M059J (cell line): ENCODE measurements at places on chromosomes 3 and 15.
A peak's percentile ranks its signal among the peaks of the same experiment; 100 is the strongest.

GRCh38 chr3:9406856-9407626 is 9.6 kb downstream of the SETD5 start:
- DNase-seq, result no peak

- DNase-seq, result no peak
These were observed 82.8 kb downstream of the SEC22A start for GRCh38 chr3:123284399-123285010.

GRCh38 chr3:70150599-70150998 is 151.1 kb downstream of the SAMMSON start:
- no peak for DNase-seq

DNA sequence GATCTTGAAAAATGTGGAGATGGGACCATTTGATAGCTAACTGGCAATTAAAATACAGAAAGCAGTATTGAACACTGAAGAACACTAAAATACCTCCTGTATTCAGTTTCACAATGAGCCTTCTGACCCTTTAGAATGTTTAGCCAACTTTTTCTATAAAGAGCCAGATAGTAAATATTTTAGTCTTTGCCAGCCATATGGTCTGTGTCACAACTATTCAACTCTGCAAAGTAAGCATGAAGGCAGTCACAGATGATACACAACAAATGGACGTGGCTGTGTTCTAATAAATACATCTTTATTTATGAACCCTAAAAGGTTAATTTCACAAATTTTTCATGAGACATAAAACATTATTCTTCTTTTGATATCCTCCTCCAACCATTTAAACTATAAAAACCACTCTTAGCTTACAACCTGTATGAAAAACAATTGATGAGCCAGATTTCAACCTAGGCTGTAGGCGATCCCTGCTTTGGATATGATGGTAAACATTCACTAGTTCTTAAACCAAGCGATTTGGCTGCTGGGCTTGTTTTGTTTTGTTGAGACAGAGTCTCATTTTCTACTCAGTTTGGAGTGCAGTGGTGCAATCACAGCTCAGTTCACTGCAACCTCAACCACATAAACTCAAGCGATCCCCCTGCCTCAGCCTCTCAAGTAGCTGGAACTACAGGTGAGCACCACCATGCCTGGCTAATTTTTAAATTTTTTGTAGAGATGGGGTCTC is 13.6 kb upstream of the CSPG5 start:
- no peak for DNase-seq

GRCh38 chr3:116743062-116743461 is 33.5 kb downstream of the TUSC7 start:
- DNase-seq, result no peak

- DNase-seq, result no peak
These were observed 546.9 kb downstream of the RBMS3 start for GRCh38 chr3:29827756-29828155.

GRCh38 chr3:33904730-33905129 is 106.3 kb downstream of the PDCD6IP start:
- no peak for DNase-seq

- DNase-seq, result no peak
These were observed 312.1 kb downstream of the ARRDC4 start for GRCh38 chr15:98272625-98273024.

DNA sequence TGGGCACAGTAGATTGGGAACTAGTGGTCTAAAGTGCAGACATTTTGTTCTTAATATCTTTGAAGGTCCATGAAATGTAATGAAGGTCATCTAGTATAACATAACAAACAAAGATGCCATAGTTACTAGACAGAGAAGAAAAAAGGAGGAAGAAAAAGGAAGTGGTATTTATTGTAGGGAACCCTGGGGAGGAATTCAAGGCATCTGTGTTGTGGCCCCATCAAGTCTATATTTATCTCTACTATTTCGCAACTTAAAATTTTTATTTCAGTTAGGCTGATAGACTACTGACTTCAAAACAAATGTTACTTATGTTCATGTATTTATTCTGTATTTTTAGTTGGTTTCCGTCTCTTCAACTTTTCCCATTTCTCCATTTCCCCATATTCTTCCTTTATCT is 48.9 kb upstream of the ZDHHC23 start:
- DNase-seq, result peak; percentile 64

GRCh38 chr3:152314677-152315353 is 46.1 kb downstream of the MBNL1 start:
- DNase-seq, result no peak

DNA sequence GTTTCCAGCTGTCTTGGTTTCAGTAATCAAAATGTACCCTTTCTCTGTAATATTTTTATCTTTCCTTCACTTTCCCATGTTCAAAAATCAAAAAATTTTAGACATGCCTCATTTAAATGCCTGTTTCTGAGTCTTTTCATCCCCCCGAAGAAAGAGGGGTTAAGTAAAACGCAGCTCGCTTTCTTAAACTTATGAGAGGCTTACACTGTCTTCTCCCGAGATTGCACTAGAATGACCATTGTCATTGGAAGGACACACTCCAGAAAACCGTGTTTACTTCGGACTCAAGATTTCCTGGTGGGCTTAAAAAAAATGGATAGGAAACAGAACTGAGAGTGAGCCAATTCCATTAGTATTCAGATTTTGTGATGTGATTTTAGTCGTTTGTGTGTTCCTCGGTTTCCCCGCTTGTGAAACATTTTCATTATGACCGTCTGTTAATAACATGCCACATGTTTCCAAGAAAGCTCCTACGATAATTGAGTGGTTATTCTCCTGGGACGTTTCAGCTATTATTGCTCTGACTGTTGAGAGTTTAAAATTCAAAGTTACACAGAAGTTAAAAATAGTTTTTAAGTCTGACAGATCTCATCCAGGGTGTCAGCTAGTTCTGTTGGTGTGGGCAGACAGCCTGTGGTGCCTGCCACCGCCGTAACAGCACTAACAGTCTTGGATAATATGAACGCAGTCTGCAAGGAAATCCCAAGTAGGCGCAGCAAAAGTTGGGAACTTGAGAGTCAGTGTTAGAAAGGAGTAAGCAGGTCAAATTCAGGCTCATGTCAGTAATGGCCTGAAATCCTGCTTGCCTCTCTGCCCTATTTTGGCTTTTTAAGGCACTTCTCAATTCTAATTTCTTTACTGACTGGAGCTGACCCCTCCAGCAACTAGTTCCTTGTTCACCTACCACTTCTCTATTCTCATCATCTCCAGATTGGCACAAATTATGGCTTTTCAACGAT is 1.5 kb downstream of the CRYBG3 start:
- peak; percentile 15 for DNase-seq

DNA sequence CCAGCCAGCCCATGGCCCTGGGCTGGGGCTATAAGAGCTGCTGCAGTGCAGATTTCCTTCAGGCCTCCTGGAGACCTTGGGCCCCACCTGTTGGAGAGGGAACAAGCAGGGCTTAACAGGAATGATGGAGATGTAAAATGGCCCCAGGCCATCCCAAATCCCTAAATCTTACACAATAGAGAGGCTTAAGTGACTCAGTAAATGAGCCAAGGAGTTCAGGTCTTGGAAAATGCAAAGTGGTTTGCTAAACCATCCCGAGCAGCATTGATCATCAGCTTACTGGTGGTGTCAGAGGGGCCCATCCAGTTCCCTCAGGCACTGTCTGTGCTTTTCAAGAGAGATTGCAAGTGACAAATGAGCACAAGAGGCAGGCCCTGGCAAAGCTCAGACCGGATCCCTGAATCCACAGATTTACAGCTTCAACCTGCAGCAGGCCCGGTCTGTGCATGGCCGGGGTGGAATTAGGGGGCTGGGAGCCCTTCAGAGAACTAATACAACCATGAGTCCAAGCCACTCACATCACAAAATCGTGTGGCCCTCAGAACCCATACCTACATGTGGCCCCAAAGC is 325.4 kb downstream of the UACA start:
- peak; percentile 65 for DNase-seq

DNA sequence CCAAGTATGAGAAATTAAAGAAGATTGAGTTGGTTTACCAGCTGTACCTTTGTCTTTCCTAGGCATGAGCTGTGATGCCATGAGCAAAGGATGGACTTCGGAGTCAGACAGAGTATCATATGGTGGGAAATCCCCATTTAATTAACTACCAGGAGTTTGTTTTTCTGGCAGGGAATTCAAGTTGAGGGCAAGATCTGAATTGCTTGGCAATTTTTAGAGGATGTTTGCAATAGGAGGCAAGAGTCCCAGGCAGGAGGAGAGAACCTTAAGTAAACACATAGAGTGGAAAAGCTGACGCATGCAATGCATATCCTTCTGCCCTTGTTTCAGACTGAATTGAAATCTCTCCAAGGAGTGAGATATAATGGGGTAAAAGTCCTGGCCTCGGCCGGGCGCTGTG is 569.7 kb upstream of the MDFIC2 start:
- peak; percentile 6 for DNase-seq

- peak; percentile 16 for DNase-seq
These were observed 22.5 kb downstream of the LRRN1 start for GRCh38 chr3:3821777-3822176.

- DNase-seq, result peak; percentile 90
These were observed 1.3 kb downstream of the MED12L start for GRCh38 chr3:151086484-151087456.

GRCh38 chr15:56602253-56602652 is 131.1 kb downstream of the ZNF280D start:
- DNase-seq, result no peak

DNA sequence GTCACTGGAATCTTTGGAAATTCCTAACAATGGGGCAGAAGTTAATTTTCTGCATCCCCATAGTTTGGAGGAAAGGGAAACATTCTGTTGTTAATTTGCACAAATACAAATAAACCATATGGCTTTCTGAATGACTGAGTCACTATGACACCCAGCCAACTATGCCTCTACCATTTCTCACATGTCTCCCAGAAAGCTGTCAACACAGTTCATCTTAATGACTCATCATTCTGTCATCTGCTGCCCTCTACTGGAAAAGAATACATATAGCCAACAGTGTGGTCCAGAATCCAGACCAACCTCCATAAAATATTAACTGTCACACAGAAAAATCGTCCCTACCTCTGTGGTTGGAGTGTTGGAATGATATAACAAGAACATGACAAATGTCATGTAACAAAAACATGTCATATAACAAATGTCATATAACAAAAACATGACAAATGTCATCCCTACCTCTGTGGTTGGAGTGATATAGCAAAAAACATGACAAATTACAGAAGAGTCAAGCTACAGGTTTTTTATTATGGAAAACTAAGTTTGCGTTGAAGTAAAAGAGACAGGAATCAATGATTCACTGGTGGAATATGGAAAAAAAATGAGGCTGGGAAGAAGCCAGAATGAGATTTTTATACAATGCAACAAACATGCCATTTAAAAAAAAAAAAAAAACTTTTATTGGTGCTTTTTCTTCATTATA is 47.7 kb upstream of the GYG1 start:
- DNase-seq, result peak; percentile 93

DNA sequence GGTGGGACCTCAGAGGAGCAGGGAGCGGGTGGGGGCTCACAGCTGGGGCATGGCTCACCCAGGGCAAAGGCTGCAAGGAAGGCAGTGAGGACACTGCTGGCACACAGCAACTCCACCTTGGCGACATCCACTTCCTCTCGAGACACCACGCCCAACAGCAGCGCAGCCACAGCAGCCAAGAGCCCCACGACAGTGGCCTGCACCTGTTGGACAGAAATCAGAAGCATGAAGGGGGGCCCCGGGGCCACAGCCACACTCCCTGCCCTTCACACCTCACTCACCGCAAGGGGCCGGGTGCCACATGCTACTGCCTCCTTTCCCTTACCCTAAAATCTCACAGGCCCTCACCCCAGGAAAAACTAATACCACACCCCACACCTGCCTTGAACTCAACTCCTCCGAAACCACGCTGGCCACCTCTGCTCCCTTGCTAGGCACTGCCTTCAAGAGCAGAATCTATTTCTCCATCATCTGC is 57.3 kb downstream of the ROPN1B start:
- DNase-seq, result no peak

GRCh38 chr15:72199721-72200212 is 2.2 kb upstream of the GRAMD2A start:
- DNase-seq, result peak; percentile 78

DNA sequence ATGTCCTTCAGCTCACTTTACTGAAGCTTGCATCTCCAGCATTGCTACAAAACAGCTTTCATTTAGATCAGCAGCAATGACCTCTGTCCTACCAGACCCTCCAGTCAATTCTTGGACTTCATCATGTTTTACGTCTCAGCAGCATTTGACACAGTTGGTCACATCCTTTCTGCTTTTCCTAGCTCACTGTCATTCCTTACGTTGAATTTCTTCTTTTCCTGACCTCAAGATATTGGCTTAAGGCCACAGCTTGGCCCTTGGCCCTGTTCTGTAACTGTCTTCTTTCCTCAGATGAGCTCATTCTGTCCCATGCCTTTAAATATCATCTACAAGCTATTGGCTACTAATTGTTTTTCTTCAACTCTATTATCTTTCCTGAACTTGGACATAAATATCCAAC is 576.2 kb upstream of the KCNMB2 start:
- peak; percentile 62 for DNase-seq

DNA sequence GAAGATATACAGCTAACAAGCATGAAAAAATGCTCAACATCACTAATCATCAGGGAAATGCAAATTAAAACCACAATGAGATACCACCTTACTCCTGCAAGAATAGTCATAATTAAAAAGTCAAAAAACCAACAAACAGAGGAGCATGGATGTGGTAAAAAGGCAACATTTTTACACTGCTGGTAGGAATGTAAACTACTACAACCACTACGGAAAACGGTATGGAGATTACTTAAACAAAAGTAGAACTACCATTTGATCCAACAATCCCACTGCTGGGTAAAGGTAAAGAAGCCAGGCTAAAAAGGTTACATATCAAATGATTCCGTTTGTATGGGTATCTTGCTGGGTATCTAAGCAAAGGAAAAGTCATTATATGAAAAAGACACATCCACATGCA is 53.8 kb downstream of the STAG1 start:
- peak; percentile 27 for DNase-seq
